ENCODE measurements at places on chromosomes 4 and X.

DNA sequence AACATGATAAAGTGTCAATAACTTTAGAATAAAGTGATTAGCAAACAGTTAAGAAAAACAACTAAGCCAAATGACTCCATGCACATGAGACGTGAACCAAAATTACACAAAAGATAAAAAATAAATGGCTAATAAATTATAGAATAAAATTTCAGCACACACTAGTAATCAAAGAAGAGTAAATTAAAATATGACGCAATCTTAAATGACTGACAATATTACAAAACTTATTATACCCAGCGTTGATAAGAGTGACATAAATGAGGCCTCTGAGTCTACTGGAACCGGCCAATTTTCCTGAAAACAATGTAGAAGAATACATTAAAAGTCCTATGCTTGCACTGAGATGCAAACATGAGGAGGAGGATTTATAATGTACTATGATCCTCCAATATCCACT lies 187.4 kb downstream of the DHX15 start:
- DNase-seq: no peak

DNA sequence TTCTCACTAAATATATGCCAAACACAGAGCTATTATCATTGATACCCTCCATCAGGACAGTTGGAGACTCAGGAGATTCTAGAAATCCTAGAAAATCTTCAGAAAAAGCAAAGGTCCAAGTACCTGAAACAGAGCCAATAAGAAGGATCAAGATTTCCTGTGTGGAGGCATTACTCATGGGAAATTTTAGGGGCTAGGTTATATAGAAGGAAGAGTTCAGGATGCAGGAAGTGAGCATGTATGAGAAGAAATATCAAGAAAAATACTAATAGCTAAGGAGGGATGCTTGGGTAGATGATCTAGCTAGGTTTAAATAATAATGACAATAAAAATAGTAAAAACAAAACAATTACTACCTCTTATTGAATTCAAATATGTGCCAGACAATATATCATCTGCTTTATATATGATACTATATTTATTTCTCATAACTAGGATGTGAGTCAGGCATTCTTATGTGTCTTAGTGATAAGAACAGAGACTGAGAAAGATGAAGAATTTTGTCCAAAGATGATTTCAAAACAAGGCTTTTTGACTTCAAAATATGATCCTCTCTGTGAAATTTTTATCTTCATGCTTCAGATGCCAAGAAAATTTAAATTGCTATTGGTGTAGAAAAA lies 66.4 kb upstream of the HHIP start:
- no peak for DNase-seq

GRCh38 chrX:44980883-44981282 lies 107.9 kb downstream of the KDM6A start:
- no peak for DNase-seq

DNA sequence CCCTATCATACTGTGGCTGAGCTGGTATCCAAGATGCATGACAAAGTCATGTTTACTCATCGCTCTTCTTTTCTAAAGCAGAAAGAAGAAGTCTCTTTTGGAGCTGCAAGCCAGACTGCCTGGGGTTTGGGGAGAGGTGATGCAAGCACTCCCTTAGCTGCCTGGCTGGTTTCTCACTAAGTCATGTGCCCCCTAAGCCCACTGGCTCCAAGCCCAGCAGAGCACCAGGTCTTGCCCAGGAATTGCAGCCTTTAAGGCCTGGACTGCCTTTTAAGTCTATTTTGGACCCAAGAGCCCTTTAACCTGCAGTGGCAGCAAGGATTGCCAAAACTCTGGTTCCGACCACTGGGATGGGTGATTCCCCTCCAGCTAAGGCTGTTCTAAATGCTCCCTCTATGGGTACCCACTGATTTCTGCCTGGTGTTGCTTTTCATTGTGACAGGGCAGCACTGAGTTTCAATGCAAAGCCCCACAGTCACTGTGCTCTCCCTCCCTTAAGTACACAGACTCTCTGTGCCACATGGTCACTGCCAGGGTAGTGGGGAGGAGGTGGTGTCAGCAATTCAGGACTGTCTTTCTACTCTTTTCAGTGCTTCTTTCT lies 548.6 kb downstream of the TLL1 start:
- DNase-seq: no peak

DNA sequence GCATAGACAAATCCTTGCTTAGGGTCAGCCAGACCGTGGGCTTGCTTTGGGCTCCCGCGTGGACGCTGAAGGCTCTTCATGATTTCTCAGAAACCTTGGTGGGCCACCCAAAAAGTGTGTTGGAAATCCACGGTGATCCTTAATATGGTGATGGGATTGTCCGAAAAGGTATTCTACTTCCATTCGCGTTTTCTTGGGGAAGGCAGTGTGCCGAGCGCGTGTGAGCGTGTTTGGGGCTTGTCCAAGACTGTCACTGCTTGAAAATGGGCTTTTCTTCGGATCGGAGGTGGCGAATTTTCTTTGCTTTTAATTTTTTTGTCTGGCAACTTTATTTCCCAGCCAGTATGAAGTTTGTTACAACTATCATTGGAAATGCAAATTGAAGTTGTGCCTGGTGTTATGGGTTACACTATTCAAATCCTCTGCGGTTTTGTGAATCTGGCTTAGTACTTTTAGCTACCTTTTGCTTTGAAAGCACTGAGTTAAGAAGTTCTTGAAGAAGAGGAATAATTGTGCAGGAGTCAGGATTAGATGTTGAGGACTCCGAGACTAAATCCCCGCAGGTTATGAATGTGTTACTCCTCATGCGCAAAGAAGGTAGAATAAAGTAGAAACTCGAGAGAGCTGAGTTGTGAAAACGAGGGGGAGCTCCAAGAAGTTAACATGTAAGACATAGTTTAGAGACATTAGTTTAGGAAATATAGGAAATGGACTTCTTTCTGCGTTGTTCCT lies 3.2 kb downstream of the SPRY1 start:
- no peak for DNase-seq

DNA sequence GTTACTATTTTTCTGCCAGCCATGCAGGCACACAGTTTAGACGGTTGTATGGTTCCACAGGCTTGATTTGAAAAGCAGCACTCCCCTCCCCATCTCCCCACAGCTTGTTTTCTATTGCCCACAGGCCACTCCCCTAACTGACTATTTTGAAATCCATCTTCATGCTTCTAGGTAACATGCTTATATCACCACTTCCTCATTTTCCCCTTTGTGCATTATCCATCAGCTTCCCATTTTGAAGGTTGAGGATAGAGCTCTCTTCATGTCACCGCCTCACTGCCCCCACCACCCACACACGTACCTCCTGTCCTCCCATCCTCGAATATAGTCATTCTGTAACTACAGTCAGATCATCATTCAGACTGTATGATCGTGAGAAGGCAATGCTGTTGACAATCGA lies 224.7 kb downstream of the MID1 start:
- no peak for DNase-seq

DNA sequence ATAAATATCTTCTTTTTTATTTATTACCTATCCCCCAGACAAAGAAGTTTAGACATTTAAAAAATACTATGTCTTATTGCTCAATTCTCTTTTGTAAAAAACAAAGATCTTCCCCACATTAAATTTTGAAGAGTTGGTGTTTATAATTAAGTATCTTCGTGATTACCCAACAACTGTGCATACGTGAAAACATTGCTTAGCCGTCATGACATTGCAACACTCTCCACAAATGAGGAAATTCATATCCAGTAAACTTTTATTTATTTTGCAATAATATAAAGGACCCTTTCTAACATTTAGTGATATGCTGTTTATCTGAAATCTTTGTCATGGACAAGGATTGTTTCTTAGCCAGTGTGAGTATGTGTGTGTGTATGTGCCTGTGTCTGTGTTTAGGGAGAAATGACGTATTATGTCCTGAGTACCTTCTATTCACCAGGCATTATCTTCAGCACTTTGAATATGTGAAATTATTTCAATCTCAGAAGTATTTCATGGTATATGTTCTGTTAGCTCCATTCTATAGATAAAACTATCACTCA lies 26.1 kb upstream of the EREG start:
- no peak for DNase-seq

DNA sequence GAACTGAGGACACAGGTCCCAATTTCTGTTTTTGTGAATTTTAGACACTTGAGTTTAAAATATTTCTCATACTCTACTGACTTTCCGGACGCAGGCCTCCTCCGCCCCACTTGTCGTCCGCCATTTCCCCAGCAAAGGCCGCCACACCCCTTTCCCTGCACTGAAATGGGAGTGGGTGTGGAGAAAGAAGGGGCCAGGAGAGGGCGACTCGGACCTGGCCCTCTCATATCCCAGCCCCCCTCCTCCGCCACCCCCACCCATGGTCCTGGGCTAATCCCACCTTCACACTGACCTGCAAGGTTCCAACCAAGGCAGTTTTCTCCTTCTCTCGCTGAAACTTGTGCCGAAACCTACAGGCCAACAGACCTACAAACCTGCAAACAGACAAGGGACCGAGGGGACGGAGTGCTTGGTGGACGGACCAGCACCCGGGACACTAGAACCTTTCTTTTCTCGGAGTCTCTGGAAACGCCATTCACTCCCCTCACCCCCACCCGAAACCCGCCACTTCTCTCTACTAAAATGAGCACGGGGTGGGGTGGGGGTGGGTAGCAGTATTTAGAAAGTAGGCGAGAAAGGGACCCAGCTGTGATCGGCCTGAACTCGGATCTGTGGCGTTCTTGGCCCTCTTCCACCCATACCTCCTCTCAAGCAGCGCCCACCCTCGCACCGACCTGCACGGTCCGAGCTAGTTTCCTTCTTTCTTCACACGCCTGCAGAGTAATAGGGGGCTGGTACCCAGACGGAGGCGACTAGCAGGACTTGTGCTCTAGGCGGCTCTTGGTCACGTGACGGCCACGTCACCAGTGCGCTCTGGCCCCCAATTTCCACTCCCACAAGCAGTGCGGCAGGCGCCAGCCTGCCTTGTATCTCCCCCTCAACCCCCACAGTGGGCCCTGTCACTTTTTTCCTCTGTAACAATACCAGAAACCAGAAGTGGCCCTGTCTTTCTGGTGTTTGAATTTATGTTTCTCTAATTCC lies at the start of gene ARMCX6:
TSS of gene ARMCX6 (minus strand) at position 790 of the 981 bp plus-strand sequence. CDS start 1,380 bp downstream, outside the sequence.
- DNase-seq: peak; percentile 59

DNA sequence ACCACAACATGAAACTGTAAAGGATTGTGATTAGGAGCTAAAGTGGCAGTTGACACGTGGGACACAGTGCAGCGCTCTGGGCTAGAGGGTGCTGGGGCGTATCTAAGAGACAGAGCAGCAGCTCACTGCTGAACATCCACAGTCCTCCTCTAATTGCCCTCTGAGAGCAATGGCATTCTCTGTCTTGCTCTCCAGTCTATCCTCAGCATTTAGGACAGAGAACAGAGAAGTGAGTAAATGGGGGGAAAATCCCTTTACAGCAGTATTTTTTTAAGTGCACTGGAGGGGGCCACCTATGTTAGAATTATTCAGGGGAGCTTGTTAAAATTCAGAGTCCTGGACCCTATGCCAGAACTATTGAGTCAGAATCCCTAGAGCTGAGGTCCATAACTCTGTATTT lies 4.2 kb upstream of the TMEM154 start:
- DNase-seq: no peak

DNA sequence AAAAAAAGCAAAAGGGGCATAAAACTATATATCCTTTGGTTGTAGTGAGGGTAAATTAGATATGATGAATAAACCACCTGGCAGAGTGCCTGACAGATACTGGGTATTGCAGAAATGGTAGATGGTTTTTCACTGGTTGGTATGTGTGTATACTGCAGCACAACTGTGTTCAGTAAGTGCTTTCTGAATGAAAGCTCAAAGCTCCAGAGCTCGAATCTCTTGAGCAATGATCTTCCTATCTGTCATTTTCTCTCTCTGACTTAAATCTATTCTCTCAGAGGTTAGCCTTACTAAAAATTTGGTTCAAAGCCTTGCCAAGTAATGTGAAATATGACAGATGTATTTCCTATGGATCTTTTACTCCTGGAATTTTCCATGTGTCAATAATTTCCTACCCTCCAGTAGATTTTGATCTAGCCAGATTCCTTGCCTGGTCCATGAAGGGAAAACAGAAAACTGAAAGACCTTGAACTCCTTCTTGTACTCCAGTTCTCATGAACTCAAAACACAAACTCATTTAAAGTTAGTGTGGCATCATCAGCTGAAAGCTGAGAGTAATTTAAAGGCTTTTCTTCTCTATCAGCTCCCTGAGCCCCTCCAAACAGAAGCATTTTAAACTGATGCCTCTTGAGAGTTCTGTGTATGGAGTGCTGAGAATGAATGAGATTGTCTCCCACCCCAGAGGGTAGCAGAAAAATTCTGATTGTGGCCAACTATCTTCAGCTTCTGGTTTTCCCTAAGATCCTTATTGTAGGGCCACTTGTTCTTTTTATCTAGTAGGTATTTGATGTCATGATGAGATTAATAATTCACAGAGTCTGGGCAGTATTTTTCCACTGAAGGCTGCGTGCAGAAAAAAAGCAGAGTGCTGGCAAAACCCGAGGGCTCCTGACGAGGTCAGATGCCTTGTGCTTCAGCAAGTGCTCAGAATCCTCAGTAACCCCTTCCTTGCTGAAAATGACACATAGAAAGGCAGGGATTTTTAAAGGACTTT lies 363.4 kb upstream of the BOD1L1 start:
- DNase-seq: no peak

- DNase-seq: no peak
These were observed 13.3 kb downstream of the ATOH1 start for GRCh38 chr4:93841803-93842345.

DNA sequence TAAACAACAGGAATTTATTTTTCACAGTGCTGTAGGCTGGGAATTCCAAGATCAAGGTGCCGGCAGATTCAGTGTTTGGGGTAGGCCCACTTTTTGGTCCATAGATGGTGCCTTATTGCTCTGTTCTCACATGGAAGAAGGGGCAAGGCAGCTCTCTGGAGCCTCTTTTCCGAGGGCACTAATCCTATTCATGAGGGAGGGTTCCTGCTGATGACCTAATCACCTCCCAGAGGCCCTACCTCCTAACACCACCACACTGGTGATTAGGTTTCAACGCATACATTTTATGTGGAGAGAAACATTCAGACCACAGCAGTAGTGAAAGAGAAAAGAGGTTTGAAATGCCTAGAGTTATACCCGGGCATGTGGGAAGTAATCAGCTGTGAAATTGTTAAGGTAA lies 1.4 kb upstream of the POLA1 start:
- DNase-seq: no peak

GRCh38 chr4:169622566-169622965 lies 2.2 kb downstream of the CLCN3 start:
- DNase-seq: no peak
